Activated CD4-positive, alpha-beta T cell treated with anti-CD3 and anti-CD28 coated beads for 4 hours (primary cell): ENCODE measurements at places on chromosomes 3 and 15.

DNA sequence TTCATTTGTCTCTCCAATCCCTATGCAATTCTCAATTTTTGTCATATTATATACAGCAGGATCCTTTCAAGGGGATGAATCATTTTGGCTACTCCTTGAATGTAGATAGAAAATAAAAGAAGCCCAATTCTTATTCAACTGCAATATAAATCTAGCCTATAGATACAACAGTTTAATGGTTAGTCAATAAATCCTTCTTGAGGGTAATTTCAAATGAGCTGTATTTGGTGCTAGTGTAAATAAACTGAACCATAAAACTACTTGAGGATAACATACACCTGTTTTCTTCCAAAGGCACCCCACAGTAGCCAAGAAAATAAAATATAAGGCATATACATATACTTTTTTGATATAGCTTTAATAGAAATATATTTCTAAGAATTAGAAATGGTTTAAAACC, 830.3 kb downstream of the ROBO1 start:
- DNase-seq = no peak

GRCh38 chr15:25509703-25510102, 70.9 kb upstream of the UBE3A start:
- DNase-seq = no peak

DNA sequence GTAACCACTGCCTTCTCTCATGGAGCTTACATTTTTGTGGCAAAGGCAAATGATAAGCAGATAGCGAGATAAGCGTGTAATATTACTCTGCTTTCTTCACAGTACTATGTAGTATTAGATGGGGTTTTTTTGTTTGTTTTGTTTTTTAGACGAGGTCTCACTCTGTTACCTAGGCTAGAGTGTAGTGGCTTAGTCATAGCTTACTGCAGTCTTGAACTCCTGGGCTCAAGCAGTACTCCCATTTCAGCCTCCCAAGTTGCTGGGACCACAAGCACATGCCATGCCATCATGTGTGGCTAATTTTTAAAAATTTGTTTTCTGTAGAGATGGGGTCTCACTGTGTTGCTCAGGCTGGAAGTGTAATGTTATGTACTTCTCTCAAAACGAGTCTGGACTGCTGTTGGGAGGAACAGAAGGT, 22.9 kb downstream of the MBNL1 start:
- no peak for DNase-seq

DNA sequence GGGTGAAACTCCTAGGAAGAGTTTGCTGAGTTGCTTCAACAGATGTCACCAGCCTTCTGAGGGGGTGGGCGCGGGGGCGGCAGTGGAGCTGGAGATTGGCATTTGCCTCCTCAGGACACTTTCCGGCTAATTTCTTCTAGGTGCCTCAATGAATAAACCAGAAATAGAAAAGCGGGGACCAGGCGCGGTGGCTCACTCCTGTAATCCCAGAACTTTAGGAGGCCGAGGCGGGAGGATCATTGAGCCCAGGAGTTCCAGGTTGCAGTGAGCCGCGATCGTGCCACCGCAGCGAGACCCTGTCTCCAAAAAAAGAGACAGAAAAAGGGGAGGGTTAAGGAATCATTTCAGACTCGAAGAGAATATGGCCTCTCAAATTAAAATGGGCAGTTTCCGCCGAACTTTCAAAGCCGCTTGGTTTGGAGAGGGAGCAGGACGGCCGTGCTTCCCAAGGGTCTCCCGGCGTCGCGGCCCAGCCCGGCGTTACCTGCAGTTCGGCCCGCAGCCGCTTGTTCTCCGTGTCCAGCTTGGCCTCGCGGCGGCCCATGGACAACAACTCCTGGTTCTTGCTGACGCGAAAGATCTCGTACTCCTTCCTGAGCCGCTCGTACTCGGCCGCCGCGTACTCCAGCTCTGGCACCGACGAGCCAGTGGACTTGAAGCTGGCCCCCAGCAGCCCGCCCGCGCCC, 587 bp downstream of the NPHP3 start:
- peak; percentile 25 for DNase-seq

DNA sequence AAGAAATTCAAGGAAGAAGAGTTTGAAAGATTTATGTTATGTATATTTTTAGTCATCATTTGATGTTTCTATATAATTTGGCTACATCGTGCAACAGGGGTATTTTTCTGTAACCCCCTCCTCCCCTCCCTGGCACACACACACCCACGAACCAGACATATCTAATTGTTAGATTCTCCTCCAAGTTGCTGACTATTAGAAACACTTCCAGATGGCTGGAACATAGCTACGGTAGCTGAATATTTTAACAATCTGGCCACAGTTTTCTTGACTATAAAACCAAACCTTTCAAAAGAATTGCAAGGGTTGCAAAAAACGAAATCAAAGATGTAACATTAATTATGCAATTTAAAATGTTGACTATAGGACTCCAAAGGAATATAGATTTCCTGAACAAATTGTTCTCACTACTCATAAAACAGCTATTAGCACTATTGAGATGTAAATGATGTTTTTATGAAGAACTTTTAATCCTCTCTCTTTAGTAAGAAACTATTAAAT, 154.4 kb downstream of the CHL1 start:
- DNase-seq = no peak

- no peak for DNase-seq
Observed at GRCh38 chr3:190169877-190170276, 49.2 kb upstream of the P3H2 start.

GRCh38 chr3:130533247-130533646, 16.3 kb downstream of the COL6A6 start:
- no peak for DNase-seq
